NCI-H2107 (cell line): ENCODE measurements at places on chromosomes 6 and 20.

DNA sequence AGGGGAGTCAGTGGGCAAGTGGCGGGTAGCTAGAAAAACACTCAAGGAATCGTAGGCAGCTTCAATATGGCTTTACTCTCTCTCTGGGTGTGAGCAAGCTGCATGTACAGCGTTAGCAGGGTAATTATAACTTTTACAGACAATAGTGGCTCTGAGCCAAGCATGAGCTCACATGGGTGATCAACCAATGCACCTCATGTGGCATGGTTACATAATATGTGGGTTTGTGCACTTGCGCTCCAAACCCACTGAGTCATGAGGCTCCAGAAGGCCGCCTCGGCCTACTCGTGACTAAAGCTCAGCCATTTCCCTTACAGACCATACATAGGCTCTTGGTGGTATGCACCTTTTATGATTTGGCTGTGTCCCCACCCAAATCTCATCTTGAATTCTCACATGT, 78.4 kb upstream of the FBXL4 start:
- no peak for DNase-seq

- no peak for DNase-seq
These were observed 123.4 kb upstream of the RAB32 start for GRCh38 chr6:146420255-146420654.

DNA sequence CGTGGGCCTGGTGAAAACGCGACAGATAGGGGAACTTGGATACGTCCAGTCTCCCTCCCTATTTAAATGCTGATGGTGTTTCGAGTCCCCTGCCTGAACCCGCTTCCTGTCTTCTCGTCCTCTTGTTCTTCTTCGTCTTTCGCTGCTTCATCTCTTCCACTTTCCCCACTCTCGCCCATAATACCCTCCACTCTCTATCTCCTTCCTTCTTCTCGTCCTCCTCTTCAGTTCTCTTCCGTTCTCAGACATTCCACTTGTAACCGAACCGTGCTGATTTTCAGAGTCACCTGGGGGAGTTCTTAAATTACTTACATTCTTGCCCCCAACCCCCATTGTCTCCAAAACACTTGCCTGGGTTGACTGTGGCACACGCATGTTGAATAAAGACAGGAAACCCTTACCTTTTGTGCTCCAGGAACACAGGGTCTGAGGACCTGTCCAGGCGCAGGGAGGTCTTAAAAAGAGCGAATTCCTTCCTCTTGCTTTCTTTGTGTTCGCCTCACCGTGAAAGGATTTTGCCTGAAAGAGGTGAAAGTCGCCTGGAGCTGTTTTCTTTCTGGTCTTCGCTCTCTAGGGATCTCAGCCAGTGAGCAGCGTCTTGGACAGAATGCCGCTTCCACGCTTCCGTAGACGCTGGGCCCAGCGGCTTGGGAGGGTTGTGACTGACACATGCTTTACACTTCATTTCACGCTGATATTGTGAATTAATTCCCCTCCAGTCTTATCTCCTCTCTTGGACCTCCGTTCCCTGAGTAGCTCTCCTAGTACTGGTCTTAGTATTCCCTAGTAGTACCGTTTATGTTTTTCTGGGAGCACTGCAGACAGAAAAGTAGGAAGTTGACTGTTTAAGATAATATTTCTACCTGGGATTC, 184.0 kb downstream of the GPX5 start:
- no peak for DNase-seq

GRCh38 chr20:19918965-19919329, 98.2 kb upstream of the NAA20 start:
- DNase-seq = no peak

DNA sequence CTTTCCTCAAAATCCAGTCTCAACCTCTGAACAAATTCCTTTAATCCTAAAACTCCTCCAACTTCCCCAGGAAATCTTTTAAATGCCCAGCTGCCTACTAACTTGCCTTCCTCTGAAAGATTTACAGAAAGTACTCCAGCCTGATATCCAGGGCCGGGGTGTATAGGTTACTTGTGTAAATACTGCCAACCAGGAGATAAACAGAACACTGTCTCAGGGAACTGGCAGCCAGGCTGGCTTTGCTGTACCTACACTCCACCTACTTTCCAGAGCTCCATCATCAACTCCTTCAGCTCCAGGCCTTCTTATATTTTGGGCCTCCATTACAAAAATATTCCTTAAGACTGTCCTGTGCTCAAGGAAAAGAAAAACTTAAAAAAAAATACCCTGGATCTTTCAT, 85.9 kb downstream of the CEP162 start:
- DNase-seq = no peak

DNA sequence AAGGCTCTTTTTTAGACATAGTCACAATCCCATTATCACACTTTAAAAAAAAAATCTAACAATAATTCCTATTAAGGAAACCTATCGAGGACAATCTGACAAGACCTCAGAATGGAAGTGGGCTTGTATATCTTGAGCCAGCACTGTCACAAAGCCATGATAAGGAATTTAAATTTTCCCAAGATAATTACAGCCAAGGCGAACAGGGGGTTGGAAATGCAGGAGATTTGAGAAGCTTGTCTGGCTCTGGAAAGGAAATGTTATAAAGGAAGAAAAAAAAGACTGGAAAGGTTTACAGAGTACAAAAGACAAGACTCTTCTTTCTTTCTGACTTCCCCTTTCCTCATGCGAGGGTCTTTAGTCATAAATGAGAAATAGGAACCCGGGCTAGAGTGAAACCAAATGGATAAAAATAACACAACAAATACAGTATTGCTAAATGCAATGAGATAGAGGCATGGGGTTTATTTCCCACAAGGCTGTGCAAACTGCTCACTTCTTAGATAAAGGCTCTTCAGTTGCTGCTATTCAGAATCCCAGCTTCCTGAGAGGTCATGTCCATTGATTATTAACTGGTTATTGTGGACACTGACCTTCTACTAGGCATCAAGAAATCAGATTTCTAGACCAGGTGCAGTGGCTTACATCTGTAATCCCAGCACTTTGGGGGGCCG, 13.4 kb upstream of the GHRH start:
- no peak for DNase-seq

DNA sequence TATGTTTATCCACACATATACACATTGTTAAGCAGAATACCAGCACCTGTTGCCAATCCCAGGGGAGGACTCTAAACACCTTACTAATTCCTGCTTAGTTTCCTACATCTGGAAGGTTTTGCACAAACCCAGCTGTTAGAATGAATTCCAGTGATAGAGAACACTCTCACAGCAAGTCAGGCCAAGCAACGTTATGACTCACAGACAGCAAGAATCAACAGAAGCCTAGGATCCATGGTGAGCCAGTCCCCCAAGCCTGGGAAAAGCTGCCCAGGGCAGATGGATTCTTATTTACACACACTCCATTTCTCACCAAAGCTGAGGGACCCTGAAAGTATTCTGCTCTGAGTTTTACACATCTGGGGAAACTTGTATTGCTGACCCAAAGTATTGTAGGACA, 291.7 kb downstream of the SLC35F1 start:
- DNase-seq = no peak

GRCh38 chr6:30075790-30076732, 492 bp upstream of the RNF39 start:
- DNase-seq = no peak

GRCh38 chr6:125947615-125948014, 9.0 kb upstream of the HINT3 start:
- DNase-seq = no peak

- no peak for DNase-seq
These were observed 33.2 kb upstream of the MYB start for GRCh38 chr6:135147637-135148592.

- DNase-seq = no peak
These were observed 6.6 kb upstream of the BTBD9 start for GRCh38 chr6:38646166-38646878.

GRCh38 chr6:167210375-167211294, 52.9 kb upstream of the GPR31 start:
- DNase-seq = no peak
